ENCODE measurements at places on chromosomes 7 and 10.

- no peak for DNase-seq
These were observed 56.4 kb upstream of the GNAI1 start for GRCh38 chr7:80078159-80078731.

DNA sequence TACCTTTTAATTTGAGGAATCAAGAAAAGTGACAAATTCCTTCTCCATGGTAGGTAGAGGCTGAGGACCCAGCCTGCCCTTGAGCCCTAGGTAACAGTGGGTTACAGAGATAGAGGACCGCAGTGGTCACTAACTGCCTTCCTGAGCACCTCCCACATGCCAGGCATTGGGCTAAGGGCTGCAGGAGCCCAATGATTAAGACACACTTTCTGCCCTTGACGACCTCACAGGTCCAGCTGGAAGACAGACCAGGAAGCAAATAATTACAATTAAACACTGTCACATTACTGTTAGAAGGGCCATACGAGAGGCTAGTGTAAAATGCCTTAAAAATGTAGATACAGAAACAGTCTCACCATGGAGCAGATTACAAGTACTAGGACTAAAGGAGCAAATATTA is 156.8 kb upstream of the NFE2L3 start:
- DNase-seq = no peak

DNA sequence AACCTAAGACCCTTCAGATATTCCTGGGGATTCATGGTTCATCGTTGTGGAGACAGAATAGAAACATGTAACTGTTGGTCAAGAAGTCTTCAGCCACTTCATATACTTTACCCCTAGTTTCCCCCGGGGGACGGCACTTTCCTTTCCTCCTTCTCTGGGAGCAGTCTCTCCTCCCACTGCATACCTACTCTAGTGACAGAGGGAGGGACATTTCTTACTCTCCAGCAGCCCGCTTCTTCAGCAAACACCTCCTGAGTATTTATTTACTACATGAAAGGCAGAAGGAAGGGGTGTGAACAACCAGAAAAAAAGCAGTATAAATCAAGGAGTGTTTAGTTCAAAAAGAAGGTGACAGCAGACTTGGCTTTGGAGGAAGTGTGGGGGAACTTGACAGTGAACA is 69.0 kb downstream of the LHFPL3 start:
- DNase-seq = no peak

GRCh38 chr7:115734641-115735040 is 295.9 kb downstream of the TFEC start:
- DNase-seq = no peak

GRCh38 chr7:401495-401894 is 111.5 kb downstream of the FOXL3 start:
- DNase-seq = no peak

GRCh38 chr7:53311205-53311604 is 275.8 kb downstream of the POM121L12 start:
- DNase-seq = no peak

DNA sequence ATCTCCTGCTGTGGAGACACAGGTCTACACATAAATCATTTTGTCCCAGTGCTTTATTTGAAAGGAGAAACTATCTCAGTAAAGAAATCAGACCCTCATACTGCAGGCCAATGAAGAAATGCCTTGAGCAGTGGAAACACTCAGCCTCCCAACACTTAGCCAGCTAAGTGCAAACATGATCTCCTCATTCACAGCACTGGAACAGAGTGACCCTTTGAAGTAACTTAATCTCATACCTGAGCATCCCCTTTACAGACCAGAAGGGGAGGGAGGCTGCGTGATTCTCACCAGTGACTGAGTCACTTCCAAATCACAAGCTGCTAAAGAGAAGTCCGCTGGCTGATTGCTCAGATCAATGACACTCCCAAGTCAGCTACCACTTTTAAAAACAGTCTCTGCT is 4.5 kb downstream of the CHST15 start:
- DNase-seq = no peak

- DNase-seq = no peak
These were observed 73.8 kb upstream of the FAM180A start for GRCh38 chr7:135822376-135822775.
